Activated CD4-positive, alpha-beta T cell treated with anti-CD3 and anti-CD28 coated beads for 4 hours (primary cell): ENCODE measurements at places on chromosomes 11 and 22.

- no peak for DNase-seq
These were observed 15.5 kb upstream of the TMEM135 start for GRCh38 chr11:87022254-87022653.

DNA sequence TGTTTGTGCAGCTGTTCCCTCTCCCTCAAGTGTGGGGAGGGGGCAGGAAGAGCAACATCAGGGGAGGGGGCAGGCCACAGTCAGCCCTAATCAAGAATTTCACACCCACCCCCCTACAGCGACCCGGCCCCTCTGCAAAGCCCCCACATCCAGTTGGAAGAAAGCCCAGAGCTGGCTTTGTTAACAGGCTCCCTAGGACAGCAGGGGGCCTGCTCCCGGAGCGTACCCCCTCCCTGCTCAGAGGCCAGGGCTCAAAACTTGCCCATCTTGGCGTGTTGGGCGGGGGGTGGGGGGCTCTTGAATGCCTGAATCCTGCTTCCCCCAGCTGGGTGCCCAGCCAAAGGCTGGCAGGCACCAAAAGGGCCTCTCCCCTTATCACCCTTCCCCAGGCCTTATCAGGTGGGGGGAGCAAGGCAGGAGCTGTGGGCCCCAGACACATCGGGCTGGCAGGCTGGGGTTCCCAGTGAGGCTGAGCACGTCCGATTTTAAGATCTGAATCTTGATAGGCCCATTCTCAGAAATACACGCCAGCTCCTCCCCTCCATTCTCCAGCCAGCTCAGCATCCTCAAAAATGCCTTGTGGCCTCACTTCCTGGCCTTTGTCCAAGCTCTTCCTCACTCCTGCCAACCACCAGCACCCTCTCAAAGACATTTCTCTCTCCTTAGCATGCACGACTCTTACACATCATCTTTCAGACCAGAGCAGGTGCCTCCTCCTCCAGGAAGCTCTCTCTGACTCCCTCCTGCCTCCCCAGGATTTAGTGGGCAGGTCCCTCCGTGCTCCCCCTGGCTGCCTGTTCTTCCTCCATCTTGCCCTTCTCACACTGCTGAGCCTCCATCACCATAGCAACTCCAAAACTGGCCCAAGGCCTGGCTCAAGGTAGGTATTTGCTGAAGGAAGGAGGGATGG, 384.8 kb downstream of the MN1 start:
- no peak for DNase-seq

DNA sequence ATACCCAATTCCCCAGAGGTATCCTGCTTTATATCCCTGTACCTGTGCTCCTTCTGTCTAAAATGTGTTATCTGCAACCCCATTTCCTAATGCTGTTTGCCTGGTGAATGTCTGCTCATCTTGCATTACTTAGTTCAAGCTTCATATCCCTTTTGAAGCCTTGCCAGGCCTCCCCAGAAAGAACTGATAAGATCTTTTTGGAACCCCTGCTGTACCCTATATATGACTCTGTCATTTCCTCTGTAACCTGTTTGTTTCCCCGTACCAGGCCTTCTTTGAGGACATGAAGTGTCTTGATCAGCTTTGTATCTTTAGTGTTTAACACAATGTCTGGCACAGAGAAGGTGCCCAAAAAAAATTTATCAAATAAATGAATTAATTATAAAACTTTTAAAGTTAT, 77.6 kb downstream of the LIF start:
- DNase-seq: no peak

GRCh38 chr22:17250380-17251082, 31.3 kb upstream of the ADA2 start:
- DNase-seq: no peak

GRCh38 chr11:129386795-129387397, 11.2 kb downstream of the BARX2 start:
- DNase-seq: no peak

DNA sequence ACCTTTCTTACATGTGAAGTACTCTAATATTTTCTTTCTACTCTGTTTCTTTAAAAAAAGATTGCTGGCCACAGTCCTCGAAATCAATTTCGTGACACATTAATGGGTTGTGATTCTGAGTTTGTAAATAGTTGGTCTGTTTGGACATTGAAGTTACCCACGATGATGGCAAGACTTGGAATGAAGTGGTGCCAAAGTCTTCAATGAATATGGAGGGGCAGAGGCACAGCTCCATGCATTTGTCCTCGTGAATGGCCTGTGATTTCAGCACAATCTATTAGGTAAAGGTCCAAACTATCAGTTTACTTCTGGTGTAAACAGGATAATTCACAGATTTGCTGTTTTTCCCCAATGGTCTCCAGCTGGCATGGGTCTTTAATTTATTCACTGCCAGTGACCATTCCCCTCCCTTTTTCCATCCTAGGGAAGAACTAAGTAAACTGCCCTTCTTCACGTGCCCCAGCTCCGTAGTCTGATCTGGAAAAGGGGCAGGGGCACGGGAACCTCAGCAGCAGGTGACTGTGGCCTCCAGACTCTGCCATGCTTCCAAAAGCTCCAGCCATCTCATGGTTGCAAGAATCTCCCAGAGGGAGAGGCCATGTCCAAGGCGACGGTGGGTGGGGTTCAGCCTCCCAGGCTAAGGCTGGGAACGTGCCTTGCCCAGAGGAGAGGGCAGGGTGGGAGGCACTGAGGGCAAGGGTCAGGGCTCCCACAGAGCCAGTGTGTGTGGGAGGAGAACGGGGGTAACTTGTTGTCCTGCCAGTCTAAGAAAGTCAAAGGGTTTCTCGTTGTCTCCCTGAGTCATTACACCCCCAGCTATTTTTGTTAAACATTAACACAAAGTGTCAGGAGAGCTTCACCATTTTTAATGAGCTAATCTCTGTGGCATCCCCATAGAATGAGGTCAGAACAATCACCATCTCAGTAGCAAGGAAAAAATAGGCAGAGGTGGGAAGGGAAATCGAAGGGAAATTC, 16.9 kb upstream of the PEX26 start:
- no peak for DNase-seq

- DNase-seq: no peak
These were observed 90.4 kb downstream of the CWC15 start for GRCh38 chr11:94882931-94883330.

- no peak for DNase-seq
These were observed 9.7 kb upstream of the THY1 start for GRCh38 chr11:119432484-119433357.

- DNase-seq: no peak
These were observed 774 bp upstream of the E2F8 start for GRCh38 chr11:19241260-19242178.

DNA sequence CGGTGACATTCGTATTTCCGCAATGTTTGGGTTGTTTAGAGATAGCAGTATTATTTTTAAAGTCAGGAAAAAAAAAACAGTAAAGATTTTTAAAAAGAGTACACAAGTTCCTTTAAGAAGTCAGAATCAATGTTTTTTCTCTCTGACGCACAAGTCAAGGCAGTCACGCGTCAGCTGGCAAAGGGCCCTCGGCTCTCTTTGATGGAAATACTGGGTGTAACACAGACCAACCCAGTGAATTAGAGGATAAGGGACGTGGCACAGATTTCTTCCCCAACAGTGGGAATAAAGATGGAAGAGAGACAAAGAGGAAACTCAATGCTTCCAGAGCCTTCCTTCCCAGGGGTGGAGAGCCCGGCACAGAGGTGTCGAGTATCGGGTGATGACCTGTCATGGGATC, 13.4 kb downstream of the ASCC2 start:
- DNase-seq: no peak

- no peak for DNase-seq
These were observed 2.0 kb downstream of the GNAZ start for GRCh38 chr22:23072077-23072910.

DNA sequence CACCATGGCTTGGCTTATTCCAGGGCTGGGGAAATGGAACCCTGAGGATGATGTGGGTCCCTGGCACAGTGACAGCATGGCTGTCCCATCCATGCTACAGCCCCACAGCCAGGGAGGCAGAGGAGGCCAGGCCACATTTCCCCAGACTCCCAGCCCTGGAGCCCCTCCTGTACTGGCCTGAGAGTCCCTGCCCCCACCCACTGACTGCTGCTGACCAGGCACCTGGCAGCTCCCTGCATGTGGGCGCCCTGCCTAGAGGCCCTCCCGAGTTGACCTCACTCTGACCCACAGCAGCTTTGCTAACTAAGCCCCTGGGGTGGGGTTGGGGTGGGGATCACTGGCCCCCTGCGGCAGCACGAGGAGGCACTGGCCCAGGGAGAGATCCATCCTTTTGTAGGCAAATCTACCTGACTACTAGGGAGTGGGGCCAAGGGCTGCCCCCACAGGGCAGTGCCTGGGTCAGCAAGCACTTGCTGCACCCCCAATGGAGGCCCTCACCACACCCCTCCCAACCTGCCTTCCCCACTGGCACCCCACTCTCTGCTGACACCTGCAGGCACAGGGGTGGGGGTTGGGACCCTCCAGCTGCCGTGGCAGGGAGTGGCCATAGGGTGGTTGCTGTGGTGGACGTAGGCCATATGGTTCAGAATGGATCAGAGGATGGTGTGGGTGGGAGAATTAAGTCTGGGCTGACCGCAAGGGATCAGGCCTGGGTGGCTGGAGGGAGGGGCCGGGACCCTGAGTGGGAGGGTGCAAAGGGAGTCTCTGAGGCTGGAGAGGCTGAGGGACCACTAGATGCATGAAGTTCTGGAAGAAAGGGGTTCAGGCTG, 17.4 kb downstream of the ARVCF start:
- no peak for DNase-seq

- no peak for DNase-seq
These were observed 117.2 kb upstream of the NTM start for GRCh38 chr11:131253142-131253655.

- no peak for DNase-seq
These were observed 328.8 kb downstream of the MIAT start for GRCh38 chr22:26985931-26986782.

GRCh38 chr11:34564807-34565241, 51.2 kb upstream of the ELF5 start:
- DNase-seq: no peak

GRCh38 chr22:30244066-30244465, 2.5 kb downstream of the LIF start:
- DNase-seq: no peak

DNA sequence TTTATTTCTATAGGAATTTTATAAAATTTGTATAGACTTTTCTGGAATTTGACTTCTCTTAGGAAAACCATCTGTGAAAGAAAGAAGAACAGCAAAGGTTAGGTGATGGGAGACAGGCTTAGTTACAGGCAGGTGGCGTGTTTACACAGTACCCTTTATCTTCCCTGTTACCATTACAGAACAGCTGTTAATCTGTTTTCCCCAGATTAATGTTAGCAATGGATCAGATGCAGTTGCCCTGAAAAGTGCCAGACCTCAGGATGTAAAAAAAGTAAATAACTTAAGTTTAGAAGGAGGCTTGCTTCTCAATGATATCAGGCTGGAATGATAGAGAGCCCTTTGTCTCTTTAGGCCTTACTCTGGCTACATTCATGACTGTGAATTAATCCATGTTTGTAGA, 1186.5 kb upstream of the TENM4 start:
- no peak for DNase-seq

DNA sequence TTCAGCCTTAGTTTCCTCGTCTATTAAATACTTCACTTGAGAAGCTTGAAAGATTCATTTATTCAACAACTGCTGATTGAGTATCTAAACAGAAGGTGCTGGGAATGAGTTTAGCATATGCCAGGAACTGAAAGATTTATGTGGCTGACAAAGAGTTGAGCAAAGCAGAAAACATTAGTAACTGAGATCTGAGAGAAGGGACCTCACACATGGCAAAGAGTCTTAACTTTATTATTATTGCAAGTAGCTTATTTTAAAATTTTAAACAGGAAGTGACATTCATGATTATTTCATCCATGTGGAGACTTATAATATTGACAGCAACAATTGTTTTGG, 133.6 kb downstream of the CASP12 start:
- no peak for DNase-seq

- no peak for DNase-seq
These were observed 4.2 kb upstream of the CTSC start for GRCh38 chr11:88341522-88342251.

GRCh38 chr22:29539105-29539504, 14.5 kb downstream of the THOC5 start:
- DNase-seq: no peak

- DNase-seq: no peak
These were observed 412.2 kb downstream of the TBC1D22A start for GRCh38 chr22:47174671-47175112.

- DNase-seq: no peak
These were observed 14.3 kb downstream of the LRRC10B start for GRCh38 chr11:61522881-61523280.

- no peak for DNase-seq
These were observed 133.0 kb downstream of the NAV2 start for GRCh38 chr11:19845626-19846025.

- no peak for DNase-seq
These were observed 296.6 kb downstream of the TBC1D22A start for GRCh38 chr22:47059076-47059475.

DNA sequence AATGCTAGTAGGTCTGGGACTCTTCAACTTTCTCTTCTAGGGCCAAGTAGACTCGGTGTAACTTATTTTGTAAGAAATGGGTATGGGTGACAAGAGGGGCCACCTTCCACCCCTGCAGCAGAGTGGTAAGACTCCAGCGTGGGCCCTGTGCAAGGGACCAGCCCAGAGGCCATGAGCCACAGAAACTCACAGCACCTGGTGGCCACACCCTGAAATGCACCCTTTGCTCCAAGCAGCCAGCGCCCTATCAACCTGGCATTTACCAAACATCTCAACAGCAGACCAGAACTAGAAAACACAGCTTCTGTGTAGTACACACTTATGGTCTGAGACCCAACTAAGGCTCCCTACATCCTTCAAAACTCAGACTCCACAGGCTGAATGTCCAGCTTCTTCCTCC, 5.7 kb downstream of the CDCA5 start:
- peak; percentile 77 for DNase-seq

DNA sequence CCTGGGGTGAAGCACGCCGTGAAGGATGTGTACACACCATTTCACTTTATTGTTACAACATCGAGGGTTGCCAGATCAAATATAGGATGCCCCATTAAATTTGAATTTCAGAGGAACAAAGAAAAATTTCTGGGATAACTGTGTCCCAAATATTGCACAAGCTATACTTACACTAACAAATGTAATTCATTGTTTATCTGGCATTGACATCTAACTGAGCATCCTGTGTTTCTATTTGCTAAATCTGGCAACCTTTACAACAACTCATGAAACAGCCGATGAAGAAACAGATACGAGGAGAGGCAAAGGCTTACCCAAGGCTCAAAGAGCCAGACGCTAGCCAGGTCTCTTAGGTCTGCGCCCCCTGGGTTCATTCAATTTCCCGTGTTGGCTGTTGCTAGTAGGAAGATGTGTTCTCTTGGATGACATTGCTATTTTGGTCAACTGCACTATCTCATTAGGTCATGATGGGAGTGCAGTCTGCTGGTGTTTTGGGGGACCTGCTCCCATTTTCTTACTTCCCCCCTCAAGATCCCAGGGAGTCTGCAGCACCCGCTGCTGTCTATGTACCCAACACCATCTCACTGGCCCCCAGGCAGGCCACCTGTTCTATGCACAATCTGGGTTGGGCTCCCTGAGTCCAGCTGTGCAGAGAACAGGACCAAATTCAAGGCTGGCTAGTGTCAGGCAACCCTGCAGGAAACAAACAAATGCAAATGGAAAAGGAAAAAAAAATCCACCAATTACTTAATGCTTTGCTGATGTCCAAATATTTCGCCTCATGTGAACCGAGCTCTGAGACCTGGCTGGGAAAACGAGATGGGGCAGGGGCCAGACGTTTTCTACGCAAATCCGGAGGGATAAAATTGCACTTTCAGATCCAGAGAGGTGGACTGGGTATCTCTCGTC, 560.9 kb downstream of the MIAT start:
- DNase-seq: no peak

GRCh38 chr11:133015457-133015856, 516.8 kb downstream of the OPCML start:
- no peak for DNase-seq

GRCh38 chr22:35629406-35630216, 12.5 kb upstream of the MB start:
- peak; percentile 43 for DNase-seq
